ENCODE measurements at places on chromosomes 6 and 20. TPM values are rescaled to one million over a fixed set of nuclear protein-coding genes. Genes with fewer than 3 reads are reported as not detected.
A peak's percentile ranks its signal among the peaks of the same experiment; 100 is the strongest.

CAP2 gene
- total RNA-seq, result 69.1 TPM

CUL7 gene
- 37.4 TPM for total RNA-seq

ECT2L gene
- 0.31 TPM for total RNA-seq

SALL4 gene
- 0.41 TPM for total RNA-seq

DNA sequence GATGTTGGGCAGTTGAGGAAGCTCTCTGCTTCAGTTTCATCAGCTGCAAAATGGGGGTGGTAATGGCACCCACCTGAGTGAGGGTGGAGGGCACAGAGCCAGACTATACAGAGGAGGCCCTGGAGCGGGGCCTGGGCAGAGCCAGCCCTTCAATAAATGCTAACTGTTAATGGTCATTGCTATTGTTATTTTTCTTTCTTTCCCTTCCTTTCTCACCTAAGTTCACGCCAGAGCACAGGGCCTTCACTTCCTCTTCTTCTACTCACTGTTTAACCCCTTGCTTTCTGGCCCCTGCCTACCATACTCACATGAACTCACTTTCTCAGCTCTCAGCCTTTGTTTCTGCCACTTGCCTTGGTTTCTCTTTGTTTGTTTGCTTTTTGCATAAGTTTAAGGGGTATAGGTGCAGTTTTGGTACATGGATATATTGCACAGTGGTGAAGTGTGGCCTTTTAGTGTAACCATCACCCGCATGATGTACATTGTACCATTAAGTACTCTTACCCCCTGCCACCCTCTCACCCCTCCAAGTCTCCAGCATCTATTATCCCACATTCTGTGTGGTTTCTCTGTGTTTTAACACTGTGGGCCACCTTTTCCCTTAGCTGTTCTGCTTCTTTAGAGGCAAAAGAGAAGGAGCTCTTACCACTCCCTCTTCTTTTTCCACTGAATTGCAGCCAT is 7.5 kb upstream of the RREB1 start:
- no peak for DNase-seq

- peak; percentile 30 for DNase-seq
These were observed 26.5 kb downstream of the FYN start for GRCh38 chr6:111846492-111847409.

DNA sequence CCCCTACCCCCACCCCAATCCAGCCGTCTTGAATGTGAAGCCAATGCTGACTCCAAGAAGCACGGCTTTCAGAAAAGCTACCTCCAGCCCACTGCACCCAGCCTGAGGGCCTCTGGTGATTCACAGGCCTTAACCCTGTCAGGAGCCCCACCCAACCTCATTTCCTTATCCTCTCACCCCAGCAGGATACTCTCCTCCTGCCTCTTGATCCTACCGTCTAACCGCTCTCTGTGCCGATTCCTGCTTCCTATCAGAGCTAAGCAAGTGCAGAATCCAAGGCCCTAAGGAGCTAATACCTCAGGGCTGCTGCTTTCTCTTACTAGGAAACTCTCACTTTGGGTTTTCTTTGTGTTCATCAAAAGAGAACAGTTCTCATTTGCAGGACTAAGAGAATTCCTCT is 47.2 kb downstream of the TRERF1 start:
- DNase-seq, result no peak

DNA sequence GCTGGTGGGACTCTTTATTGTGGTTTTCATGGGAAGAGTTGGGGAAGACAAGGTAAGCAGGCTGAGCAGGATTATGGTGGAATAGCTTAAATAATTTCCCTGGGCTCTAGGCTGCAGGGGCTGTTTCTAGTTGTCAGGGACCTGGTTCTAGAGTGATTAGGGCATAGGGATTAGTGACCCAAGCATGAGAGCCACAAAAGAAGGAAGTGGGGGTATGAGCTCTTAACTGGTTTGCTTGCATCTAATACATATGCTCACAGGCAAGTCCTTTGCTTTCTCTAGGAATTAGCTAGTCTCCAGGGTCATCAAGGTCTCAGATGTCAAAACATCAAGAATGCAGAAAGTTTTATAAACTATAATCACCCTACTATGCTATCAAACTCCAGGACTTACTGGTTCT is 67.5 kb upstream of the NRN1 start:
- DNase-seq, result no peak

DNA sequence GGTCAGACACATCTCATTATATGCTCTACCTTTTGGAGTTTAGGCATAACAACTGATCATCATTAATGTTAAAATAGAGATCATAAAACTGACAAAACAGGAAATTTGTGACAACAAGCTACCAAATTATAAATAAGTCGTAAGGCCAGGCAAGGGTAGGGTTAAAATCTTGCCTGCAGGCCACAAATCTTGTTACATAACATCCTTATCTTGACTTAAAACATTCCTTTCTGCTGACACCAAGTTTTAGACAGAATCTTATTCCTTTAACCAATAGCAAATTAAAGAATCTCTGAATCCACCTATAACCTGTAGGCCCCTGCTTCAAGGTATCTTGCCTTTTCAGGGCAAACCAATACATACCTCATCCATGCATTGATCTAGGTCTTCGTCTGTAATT is 32.5 kb upstream of the NKAIN2 start:
- no peak for DNase-seq

- no peak for DNase-seq
These were observed 709 bp upstream of the ASXL1 start for GRCh38 chr20:32357375-32357868.

- DNase-seq, result no peak
These were observed 243.5 kb downstream of the FRK start for GRCh38 chr6:115817161-115817560.

- DNase-seq, result no peak
These were observed 765 bp downstream of the IRAK1BP1 start for GRCh38 chr6:78868116-78868515.

- DNase-seq, result no peak
These were observed 500.3 kb upstream of the PTCHD4 start for GRCh38 chr6:48611332-48611731.

DNA sequence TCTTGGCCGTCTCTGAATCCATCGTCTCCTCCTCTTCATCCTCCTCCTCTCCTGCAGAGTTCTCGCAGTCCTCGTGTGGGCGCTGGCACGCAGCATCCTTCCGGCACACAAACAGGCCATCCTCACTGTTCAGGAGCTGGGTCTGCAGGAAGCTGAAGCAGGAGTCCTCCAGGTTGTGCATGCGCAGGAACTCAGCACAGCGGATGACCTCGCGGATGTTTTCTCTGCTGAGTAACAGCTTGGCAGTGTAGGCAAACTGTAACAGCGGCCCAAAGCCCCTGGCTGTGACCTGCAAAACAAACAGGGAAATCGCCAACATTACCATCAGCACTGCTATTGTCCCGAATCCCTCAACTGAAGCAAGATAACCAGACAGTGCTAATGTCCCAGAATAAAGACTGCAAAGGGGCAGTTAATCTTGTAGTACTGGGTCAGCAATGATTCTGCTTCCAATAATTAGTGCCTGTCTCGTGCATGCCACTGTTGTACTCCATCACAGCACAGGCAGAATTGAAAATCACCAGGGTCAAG is 57.4 kb downstream of the GJA10 start:
- DNase-seq, result peak; percentile 8

GRCh38 chr20:57211908-57212533 is 54.4 kb downstream of the BMP7 start:
- peak; percentile 78 for DNase-seq

DNA sequence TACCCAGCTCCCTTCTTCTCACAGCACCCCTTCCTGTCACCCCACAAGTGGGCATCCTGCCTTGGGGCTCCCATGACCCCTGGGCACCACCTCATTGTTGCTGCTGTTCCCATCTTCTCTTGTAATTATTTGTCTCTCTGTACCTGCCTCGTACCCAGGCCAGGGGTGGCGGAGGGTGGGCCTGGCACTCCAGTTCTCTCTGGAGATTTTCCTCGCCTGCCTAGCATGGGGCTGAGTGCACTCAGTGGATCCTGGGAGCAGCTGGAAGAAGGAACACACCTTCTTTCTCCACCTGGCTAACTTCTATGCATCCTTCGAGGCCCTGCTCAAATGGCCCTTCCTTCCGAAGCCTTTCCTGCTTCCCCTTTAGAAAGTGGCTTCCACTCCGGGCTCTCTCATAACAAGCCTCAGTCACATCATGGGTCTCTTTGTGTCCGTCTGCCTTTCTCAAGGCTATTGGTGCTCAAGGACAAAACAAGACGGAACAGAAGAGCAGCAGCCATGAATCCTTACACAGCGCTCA is 79.2 kb downstream of the SRC start:
- no peak for DNase-seq

- no peak for DNase-seq
These were observed 25.8 kb upstream of the SNRPC start for GRCh38 chr6:34731393-34732060.

Measured in tongue (tissue), 3 donors.